ENCODE measurements at places on chromosomes 7 and 10.

DNA sequence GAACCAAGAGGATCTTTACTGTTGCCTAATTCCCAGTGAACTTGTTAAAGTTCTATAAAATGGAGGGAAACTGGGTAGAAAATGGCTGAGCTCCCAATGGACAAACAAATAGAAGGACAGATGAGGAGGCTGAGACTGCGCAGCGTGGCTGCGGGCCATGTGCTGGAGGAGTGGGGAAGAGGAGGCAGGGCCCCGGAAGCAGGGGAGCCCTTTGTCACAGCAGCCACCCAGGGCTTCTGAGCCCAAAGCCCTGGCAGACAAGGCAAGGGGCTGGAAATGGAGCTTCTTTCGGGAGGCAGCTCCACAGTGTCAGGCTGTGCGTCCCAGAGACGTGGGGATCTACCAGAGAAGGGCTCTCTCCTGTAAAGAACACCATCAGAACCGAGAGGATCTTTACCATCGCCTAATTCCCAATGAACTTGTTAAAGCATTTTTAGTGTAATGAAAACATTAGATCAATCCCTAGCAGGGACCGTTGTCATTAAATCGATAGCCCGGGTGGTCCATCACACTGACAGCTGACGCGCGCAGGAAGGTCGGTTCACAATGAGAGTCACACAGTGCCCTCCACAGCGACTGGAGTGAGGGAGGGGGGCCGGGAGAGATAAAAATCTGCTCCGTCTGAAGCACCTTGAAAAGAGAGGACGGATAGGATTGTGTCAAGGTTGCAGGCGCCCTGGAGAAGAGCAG is 14.0 kb upstream of the CNPY1 start:
- DNase-seq: no peak

GRCh38 chr10:106734220-106734619 is 430.3 kb downstream of the SORCS1 start:
- DNase-seq: no peak

- no peak for DNase-seq
Observed at GRCh38 chr7:140060788-140061606, 1.8 kb downstream of the PARP12 start.

- DNase-seq: no peak
Observed at GRCh38 chr7:44720301-44720700, 28.3 kb upstream of the ZMIZ2 start.

GRCh38 chr10:132604686-132605085 is 67.1 kb downstream of the INPP5A start:
- no peak for DNase-seq

- DNase-seq: no peak
Observed at GRCh38 chr10:126659750-126660149, 10.7 kb downstream of the C10orf90 start.

DNA sequence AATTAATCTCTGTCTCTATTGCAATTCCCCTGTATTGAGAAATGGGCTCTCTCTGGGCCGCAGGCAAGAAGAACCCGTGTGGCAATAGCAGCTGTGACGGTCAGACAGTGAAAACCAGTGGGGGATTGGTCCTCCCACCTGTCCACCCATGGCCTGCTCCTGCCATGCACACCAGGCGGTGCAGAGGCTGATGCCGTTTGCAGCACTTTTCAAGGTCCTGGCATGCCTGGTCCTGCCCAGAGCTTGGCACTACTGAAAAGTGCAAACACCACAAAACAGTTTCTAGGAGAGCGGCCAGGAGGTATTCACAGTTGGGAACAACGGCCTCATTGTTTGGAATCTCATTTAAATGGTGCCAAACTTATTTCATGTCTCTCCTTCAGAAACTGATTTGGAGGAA is 41.5 kb downstream of the PSPH start:
- no peak for DNase-seq

Data from activated T-helper 1 cell treated with Interleukin-2 at 50 U/mL for 16 hours (primary cell).